ENCODE measurements at places on chromosomes 11 and 22.

DNA sequence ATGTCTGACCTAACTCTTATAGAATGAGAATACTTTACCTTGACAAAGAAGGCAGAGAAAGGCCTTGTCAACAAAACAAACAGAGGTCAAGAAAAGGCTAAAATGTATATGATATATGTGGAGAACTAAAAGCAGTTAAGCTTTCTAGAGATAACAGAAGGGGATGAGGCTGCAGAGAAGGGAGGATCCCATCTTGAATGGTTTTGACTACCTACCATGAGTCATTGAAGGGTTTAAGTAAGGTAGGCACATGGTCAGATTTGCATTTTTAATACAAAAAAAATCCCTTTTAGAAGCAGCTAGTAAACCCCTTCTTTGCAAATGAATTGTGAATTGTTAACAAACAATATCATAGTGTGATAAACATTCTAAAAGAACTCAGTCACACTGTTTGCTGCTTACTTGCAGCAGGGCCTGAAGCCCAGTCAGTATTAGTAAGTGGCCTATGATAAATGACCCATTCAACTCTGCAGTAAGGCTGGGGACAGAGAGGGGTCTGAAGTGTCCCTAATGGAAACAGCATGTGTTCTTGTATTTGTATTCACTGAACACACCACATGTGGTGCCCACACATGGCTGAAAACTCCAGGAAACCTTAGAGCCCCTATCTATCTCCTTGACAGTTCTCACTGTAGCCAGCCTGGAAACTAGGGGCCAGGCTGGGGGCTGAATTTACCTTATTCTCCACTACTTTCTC lies 328.8 kb upstream of the PITPNB start:
- no peak for DNase-seq

DNA sequence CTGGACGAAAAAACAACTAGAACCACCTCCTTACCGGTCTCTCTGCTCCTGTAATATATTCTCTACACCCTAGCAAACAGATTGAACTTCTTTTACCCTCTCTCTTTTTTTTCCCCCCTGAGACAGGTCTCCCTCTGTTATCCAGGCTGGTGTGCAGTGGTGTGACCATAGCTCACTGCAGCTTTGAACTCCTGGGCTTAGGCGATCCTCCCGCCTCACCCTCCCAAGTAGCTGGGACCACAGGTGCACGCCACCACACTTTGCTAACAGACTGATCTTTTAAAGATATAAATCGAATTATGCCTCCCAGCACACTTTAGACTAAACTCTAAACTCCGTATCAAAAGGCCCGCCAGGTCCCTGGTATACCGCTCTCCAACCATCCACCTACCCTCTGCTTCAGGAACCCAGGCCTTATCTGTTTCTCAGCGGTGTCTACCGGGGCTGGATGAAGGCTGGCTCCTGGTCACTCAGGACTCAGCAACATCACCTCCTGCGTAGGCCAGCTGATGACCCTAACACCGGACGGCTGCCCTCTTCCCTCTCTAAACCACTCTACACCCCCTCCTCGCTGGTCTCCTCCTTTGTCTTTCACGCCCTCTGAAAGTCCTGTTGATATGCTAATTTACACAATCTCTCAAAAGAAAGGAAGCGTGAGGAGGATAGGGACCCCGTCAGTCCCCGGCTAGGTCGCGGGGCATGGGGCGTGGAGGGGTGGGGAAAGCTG lies 745 bp downstream of the C22orf39 start:
- no peak for DNase-seq

GRCh38 chr11:44776551-44777208 lies 49.9 kb downstream of the TSPAN18 start:
- no peak for DNase-seq

DNA sequence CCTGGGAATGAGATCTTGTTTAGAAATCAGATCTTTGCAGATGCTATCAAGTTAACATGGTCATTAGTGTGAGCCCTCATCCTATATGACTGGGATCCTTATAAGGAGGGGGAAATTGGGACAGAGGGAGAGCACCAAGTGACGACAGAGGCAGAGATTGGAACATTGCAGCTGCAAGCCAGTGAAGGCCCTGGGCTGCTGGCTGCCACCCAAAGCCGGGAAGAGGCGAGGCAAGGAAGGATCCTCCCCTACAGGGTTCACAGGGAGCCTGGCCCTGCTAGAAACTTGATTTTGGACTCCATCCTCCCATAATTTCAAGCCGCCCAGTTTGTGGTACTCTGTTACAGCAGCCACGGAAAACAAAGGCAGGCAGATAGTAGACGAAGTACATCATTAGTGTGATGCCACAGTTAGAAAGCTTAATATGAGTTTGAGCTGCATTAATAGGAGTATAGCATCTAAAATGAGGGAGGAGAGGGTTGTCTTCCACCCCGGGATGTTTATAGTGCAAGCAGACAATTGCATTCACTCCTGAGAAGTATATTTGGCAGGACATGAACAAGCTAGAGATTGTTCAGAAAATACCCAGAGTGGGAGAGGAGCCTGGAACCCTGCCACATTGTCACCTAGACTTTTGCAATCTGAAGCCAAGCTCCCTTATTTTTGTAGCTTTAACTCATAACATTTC lies 56.8 kb upstream of the CLMP start:
- DNase-seq, result no peak

GRCh38 chr22:48785792-48786678 lies 1041.6 kb downstream of the BRD1 start:
- no peak for DNase-seq

GRCh38 chr11:60528934-60529333 lies 13.7 kb downstream of the MS4A13 start:
- no peak for DNase-seq

- DNase-seq, result peak; percentile 85
Observed at GRCh38 chr11:65454696-65455456, 32.3 kb downstream of the NEAT1 start.

Data from anterior cingulate cortex (tissue), 58 donors.